ENCODE measurements at places on chromosomes 3 and 15.

- DNase-seq = no peak
Measured at GRCh38 chr15:40595773-40596172, 1.7 kb downstream of the KNL1 start.

DNA sequence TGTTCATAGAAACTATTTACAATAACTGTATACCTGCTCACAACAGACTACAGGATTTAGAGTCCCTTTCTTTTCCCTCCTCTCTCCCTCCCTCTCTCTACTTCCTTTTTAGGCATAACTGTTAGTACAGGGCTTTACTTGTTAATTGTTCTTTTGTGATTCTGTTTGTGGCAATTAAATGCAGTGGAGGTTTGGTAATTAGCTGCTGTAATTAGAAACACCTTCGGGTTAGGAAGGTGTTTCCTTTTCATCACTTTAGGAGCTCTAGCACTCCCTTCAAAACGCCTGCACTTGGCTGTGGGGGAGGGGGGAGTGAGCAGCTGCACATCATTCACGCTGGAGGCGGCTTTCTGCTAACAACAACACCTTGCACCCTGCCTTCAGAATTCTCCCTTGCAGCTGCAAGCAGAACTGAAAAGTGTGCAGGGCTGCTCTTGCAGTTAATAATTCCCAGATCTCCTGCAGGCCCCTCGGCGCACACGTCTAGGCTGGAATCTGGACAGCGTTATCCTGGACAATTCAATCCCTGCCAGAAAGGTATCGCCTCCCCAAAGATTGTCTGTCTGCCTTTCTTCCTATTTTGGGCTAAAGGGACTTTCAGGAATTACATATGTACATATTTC lies 242.6 kb upstream of the RGMA start:
- no peak for DNase-seq

- DNase-seq = no peak
Measured at GRCh38 chr3:125622381-125622791, 27.1 kb upstream of the OSBPL11 start.

DNA sequence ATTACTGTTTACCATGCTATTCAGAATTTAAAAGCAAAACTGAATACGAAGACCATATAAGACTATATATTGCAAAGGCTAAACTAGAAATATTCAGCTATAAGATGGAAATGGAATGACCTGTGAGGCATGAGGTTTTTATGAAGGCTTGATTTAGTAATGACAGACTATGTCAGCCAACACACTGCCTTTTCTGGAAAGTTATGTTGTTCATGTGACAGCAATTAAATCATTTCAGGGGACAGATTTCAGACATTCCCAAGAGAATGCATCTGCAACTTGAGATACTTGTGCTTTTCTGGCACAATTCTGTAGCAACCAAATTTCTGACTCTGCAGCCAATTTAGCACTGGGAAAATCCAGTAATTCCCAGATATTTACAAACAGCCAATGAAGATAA lies 8.6 kb upstream of the GATM start:
- no peak for DNase-seq

DNA sequence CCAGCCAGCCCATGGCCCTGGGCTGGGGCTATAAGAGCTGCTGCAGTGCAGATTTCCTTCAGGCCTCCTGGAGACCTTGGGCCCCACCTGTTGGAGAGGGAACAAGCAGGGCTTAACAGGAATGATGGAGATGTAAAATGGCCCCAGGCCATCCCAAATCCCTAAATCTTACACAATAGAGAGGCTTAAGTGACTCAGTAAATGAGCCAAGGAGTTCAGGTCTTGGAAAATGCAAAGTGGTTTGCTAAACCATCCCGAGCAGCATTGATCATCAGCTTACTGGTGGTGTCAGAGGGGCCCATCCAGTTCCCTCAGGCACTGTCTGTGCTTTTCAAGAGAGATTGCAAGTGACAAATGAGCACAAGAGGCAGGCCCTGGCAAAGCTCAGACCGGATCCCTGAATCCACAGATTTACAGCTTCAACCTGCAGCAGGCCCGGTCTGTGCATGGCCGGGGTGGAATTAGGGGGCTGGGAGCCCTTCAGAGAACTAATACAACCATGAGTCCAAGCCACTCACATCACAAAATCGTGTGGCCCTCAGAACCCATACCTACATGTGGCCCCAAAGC lies 325.4 kb downstream of the UACA start:
- no peak for DNase-seq

DNA sequence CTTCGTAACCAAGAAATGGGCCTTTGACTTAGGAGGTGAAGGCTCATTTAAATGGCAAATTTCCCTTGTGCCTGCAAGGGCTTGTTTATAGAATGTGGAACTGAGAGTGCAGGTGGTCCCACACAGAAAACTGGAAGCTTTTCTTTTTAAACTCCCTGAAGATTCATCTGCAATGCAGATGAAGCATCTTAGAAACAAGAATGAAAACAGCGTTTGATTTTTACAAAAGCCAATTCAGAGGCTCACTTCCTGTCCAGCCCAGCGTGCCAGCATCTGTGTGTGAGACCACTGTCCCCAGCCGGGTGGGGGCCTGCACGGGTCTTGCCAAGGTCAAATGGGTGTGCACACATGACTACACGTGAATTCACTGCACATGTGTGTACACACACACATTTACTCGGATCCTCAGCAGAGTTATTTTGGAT lies 94.7 kb downstream of the LINGO1 start:
- no peak for DNase-seq

GRCh38 chr15:67146875-67147381 lies 81.5 kb downstream of the SMAD3 start:
- peak; percentile 88 for DNase-seq

DNA sequence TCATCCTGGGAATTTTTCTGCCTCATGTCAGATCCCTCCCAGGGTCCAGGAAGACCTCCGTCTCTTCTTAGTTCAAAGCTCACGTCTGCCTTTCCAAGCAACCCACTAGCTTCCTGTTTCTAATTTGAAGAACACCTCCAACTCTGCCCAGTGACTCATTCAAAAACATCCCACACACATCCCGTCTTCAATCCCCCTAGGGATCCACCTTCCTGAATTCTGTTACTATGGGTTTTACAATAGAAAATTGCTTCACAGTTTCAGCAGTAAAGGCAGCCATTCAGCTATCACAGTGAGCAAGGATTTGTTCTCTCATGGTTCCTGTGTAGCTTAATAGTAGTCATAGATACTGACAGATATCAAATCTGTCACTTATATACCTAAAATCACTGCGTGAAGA lies 308.3 kb upstream of the CCDC54 start:
- peak; percentile 71 for DNase-seq

DNA sequence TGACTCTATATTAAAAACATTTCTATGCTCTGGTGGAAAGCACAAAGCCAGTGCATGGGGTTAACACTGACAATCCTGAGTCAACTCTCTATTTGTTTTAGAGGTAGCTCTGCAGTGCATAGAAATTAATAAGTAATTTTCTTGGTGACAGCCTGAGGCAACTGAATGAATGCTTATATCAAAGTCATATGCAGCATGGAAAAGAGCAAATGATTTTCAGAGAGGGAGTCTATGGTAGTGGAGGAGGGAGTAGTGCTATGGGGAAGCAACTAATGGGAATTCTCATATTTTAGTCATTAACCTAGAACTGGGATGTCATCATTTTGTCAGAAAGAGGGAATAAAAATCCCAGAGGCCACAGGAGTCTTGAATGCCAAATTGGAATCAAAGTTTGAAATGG lies 99.1 kb downstream of the CLSTN2 start:
- no peak for DNase-seq

- DNase-seq = no peak
Measured at GRCh38 chr3:102104033-102104432, 254.7 kb downstream of the NFKBIZ start.

All from EH (cell line).